ENCODE measurements at places on chromosomes 4 and X.

- no peak for DNase-seq
Observed at GRCh38 chr4:73621357-73621756, 1.1 kb upstream of the RASSF6 start.

GRCh38 chr4:3707423-3708102, 58.6 kb upstream of the ADRA2C start:
- no peak for DNase-seq

DNA sequence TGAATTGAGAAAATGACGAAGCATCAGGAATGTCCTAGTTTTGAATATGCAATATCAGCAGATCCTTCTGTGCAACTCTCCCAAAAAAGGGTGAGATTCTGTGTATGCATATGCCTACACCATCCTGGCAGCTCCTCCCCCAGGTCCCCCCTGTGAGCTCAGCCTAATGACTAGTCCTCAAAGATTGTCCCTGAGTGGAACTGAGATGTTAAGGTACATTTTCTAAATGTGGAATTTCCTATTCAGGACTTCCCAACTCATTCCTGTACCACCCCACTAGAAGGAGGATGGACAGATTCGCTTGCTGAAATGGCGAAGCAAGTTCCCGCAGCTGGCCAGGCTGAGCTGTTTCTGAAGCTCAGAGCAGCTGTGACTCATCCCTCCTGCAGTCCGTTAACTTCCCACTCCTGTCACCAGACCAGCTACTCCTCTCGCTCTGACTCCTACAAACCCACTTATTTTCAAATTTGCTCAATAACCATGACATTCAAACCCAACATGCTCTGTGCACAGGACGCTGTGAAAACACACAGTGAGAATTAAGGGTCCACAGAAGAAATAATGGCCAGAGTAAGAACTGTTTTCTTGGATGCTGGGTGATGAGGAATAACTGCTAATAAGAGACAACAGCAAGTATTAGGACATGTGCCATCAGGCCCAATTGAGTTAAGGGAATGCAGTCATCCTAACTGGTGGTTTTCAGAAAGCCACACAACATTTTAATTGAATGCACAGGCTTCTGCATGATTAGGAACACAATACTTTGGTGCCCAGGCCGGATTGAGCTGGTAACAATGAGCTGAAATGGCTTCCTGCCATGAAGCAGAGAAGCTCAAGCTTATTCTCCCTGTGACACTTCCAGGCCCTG, 40.0 kb upstream of the IRF2 start:
- DNase-seq, result no peak

- no peak for DNase-seq
Observed at GRCh38 chrX:65878456-65878855, 161.4 kb downstream of the VSIG4 start.

- no peak for DNase-seq
Observed at GRCh38 chrX:19698122-19698521, 182.8 kb upstream of the MAP3K15 start.

DNA sequence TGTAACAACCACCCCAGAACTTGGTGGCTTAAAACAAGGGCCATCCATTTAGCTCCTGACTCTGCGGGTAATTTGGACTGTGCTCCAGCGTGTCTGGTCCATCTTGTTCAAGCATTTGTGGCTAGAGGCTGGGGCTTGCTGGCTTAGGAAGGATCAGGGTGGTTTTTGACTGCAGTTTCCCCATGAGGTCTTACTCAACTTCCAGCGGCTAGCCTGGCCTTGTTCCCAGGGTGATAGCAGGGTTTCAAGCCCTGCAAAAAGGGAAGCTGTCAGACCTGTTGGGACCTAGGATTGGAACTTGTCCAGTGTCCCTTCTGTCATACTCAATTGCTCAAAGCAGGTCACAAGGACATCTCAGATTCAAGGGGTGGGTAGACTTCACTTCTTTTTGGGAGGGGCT, 205.9 kb downstream of the STIM2 start:
- no peak for DNase-seq

GRCh38 chr4:121690001-121690400, 6.8 kb downstream of the ANXA5 start:
- DNase-seq, result no peak

GRCh38 chr4:143202824-143203223, 18.1 kb downstream of the USP38 start:
- DNase-seq, result no peak

- DNase-seq, result no peak
Observed at GRCh38 chrX:63466690-63467089, 115.6 kb upstream of the SPIN4 start.

GRCh38 chr4:39097290-39097689, 35.3 kb downstream of the KLHL5 start:
- DNase-seq, result no peak

DNA sequence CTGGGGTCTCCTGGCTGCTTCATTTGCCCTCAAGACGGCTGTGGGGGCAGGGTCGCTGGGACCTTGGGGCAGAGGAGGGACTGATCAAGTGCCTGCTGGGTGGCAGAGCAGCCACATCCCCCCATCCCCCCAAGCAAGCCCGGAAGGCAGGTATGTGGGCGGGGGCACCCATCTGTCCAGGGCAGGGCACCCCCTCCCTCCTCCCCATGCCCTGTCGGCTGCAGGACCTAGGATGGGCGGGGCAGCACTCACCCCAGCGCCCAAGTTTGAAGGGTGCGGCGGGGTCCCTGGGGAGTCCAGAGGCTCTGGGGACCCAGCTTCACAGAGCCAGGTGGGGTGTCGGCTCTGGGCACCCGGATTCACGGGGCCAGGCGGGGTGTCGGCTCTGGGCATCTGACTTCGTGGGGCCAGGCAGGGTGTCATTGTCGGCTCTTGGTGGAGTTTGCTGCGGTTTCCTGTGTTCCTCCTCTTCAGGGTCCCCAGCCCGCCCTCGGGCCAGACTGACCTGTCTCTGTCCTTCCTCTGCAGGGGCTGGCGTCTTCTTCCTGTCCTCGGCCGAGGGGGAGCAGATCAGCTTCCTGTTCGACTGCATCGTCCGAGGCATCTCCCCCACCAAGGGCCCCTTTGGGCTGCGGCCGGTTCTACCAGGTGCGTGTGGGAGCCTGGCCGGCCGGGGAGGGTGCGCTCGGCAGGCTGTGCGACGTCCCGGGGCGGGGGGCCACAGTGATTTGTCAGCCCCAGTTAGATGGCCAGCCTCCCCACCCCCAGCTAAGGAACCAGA, 22.1 kb downstream of the DOK7 start:
- no peak for DNase-seq

DNA sequence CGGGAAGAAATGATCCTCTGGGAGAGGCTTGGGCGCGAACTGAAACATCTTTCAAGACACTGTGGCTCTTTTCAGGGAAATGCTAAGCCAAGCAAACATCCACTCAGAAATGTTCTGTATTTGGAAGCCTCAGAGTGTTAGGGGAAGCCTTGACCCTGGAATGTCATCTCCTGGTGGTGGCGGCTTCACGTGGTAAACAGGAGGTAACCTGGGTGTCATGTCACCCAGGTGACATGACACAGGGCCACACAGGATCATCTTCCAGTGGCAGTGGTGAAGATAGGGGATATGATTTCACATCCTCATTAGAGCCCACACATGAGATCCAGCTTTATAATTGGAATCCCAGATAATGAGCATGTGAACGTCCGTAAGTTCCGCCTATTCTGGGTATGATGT, 140.0 kb downstream of the TBL1X start:
- DNase-seq, result no peak

DNA sequence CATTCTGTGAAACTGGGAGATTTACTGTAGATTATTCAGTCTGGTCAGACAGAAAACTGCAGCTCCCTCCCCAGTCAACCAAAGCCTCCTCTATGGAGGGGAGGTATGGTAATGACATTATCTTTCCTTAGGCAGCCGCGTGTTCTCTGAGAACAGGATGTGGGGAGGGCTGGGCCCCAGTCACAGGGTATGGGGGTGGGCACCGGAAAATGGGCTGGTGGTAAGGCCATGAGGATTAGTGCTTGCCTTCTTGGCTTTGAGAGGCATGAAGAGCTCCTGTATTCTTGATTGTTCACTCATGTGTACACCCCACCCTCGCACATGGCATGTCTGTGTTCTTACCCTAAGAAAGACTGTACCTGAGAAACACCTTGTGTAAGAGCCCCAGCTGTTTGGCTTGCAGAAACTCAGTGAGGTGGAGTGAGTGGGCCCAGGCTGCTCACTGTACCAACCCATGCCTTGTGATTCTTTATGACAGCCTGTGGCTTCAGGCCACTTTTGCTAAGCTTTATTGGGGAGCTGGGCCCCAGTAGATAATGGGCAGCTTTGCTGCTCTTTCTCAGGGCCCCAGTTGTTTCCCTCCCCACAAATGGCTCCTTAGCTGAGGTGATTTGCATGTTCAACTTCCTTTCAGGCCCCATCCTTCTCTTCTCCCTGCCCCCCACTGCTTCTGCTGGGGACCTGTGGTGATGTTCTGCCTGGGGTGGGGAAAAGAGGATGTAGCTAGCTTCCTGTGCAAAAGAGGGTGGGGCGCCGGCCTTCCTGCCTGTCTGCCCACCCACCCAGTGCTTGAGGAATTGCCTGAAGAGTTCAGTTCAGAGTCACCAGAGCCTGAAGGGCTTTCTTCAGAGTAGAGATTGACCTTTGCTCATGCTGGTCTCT, 30.7 kb downstream of the MSN start:
- DNase-seq, result no peak

DNA sequence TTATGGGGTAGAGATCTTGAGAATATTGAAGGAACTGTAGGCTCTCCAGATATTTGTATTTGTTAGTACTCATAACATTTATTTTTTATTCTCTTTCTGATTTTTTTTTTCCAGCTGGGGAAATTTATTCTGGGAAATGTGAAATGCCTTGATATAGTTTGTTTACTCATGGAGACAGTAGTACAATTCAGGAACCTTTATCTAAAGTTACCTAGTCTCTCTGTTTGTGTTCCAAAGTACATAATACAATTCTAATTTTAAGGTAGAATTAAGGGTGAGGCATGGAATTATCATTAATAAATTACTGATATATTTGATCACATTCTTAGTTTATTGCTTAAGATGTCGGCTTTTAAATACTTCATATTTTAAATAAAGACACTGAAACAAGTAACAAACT, 114.0 kb downstream of the RS1 start:
- no peak for DNase-seq

GRCh38 chr4:73698217-73698616, 42.2 kb upstream of the CXCL8 start:
- DNase-seq, result no peak

- DNase-seq, result no peak
Observed at GRCh38 chr4:26028793-26029567, 115.0 kb downstream of the SMIM20 start.

Measured in DMS153 (cell line).